Activated CD8-positive, alpha-beta memory T cell treated with anti-CD3 and anti-CD28 coated beads for 48 hours (primary cell): ENCODE measurements at places on chromosomes 12 and 14.

GRCh38 chr14:66944872-66945271 lies 244.4 kb upstream of the GARIN2 start:
- no peak for DNase-seq

GRCh38 chr14:25150934-25151790 lies 101.2 kb upstream of the STXBP6 start:
- no peak for DNase-seq

DNA sequence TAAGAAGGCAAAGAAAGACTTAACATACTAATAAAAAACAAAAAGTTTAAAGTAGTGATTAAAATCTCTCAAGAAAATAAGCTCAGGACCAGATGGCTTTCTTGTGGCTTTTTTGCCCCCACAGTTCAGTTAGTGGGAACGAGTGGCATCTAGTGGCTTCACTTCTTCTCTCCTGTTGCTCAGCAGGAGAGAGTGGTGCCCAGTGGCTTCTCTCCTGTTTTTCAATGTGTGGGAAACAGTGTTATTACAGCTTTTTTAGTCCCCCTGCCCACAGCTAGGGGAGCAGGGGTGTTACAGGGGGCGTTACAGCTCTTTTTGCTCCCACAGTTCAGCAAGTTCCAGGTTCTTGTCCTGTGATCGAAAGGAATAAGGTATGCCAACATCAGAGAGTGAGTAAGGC lies 135.2 kb downstream of the RERGL start:
- no peak for DNase-seq

DNA sequence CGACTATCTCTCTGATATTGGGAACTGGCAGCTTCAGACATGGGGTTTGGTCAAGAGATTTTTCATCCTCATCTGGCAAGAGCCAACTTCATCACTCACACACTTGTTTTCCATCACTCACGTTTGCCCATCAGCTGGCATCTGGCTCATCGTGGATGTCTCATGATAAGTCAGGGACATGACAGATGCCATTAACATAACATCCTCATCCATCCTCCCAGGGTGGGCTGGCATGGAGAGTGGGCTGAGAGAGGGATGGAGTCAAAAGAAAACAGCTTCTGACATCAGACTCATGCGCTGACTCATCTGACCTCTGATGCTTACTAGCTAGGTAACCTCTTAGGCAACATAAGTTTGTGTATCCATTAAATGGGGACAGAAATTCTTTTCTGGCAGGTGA lies 1.8 kb upstream of the VSX2 start:
- no peak for DNase-seq

DNA sequence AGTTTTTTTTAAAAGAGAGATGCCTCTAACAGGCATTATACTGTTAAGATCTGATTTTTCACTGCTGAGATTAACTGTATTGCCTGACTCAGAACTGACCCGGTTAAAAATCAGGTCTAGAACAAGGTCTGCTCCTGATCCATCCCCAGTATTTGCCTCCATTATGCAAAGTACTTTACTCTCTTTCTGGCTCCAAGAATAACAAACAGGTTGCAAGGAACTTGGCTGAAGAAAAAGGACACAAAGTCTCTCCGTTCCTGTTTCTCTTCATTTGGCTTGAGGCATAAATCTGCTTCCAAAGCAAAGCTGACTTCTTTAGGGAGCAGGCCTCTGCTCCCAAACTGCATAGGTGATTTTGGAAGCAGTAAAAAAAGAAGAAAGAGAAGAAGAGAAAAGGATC lies 199.3 kb upstream of the PDZRN4 start:
- no peak for DNase-seq

DNA sequence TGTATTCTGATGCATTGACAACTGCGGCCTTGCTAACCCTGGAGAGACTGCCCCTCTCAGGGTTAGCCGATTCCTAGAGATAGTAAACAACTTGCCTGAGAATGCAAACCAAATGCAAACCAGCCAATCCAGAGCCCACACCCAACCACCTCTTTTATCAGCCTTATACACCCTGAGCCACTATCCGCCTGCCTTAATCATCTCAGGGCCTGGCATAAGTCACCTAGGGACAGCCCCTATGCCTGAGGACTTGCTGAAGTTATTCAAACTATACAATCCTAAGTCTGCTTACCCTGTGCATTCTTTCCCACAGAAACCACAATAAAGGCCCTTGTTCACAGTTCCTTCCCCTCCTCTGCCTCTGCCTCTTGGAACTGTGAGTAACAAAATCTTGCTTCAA lies 177.2 kb downstream of the KCNA5 start:
- no peak for DNase-seq

- no peak for DNase-seq
Measured at GRCh38 chr14:34220921-34221320, 241.1 kb downstream of the SPTSSA start.
